Stimulated activated CD8-positive, alpha-beta memory T cell treated with anti-CD3 and anti-CD28 coated beads, Interleukin-4, amount 100 ng/mL, for 4 hours (primary cell): ENCODE measurements at places on chromosomes 13 and 19.
A peak's percentile ranks its signal among the peaks of the same experiment; 100 is the strongest.

- DNase-seq: no peak
These were observed 422 bp upstream of the ZNF575 start for GRCh38 chr19:43532571-43532961.

GRCh38 chr13:43305416-43305815, 282.0 kb downstream of the DNAJC15 start:
- DNase-seq: no peak

GRCh38 chr19:6047256-6047655, 63.0 kb downstream of the RFX2 start:
- no peak for DNase-seq

DNA sequence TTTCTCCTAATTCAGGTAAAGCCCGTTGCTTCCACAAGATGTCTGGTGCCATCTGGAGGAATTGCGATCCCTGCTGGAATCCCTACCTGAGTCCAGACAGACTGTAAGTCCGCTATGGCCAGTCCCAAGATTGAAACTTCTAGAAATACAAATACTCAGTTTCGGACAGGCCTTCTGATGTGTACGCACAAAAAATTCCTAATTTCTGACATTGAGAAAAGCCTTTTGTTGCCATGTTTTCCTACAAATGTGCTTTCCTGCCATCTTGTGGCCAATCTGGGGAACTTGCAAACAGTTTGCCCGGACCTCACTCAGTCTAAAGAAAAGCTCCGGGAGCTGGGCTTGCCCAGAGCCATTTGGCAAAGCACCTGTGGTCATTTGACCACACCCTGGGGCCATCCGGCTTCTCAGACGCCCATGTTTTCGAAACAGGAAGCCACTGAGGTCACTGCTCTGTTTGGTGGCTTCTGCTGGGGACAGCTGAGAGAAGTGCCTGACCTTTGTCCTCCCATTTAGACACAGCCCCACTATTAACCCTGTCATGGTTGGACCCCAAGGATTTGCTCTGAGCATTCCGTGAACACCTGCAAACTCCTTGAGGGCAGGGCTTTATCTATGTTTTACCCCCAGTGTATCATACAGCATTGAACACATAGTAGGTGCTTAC, 79.4 kb downstream of the SLC15A1 start:
- DNase-seq: peak; percentile 17

- no peak for DNase-seq
These were observed 1.8 kb downstream of the FXYD1 start for GRCh38 chr19:35140207-35140961.

- no peak for DNase-seq
These were observed 82.9 kb downstream of the POU4F1 start for GRCh38 chr13:78520425-78520824.

GRCh38 chr19:15015946-15016542, 33.2 kb upstream of the CASP14 start:
- no peak for DNase-seq

- no peak for DNase-seq
These were observed 24.9 kb upstream of the TPM4 start for GRCh38 chr19:16051254-16052025.

DNA sequence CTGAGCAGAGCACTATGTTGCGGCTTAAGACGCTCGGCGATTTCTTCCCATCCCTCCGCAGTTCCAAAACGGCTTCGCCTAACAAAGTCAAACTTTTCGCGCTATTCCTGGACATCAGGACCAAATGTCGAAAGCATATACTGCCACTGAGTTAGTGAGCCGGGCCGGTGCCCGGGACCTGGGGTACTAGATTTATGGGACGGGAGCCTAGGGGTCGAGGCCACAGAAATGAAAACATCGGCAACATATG, 699 bp downstream of the RCBTB2 start:
- DNase-seq: no peak

GRCh38 chr19:10636304-10636972, 11.1 kb downstream of the SLC44A2 start:
- no peak for DNase-seq

DNA sequence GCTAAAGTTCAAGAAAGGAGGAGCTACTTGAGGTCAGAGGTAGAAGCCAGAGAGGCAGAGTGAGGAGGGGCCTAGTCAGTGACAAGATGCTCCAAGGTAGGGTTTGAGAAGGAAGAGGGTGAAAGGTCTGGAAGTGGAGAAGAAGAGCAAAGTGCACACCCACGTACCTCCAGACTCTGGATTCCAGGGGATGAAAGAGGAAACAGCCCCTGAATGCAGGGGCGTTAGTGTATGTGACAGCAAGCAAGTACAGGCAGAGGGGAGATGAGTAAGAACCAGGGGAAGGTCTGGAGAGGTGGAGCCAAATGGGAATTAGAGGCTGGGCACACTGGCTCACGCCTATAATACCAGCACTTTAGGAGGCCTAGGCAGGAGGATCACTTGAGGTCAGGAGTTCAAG, 8.7 kb downstream of the RPS28 start:
- DNase-seq: no peak

- no peak for DNase-seq
These were observed 45.0 kb downstream of the LACC1 start for GRCh38 chr13:43924549-43925245.

DNA sequence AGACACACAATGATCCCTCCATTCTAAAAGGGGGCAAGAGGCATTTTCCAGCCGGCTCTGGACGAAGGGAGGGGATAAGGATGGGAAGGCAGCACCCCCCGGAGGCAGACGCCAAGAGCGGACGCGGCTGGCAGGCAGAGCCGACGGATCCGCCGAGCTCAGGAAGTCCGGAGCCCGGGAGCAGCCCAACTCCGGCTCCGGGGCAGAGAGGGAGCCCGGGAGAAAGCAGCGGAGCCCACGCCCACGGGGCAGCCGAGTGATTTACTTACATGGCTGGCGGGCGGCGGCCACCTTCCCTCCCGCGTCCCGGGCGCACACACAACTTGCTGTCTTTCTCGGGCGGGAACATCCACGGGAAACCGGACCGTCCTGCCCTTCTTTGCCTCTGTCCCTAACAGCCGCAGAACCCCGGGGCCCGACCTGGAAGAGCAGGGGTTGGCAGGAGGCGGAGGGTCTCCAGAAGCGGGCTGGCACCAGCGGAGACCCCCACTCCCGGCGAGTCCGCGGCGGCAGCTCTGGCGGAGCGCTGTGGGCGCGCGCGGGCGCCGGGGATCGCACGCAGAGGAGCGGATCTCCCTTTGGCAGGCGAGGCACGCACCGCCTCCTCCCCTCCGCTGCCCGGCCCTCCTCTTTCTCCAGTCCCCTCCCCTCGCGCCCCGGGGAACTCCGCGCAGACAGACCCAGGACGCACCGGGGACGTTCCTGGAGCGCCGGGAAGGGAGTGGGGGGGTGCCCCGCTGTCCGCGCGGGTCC, at the start of gene LHFPL6:
TSS of gene LHFPL6 (minus strand) at position 580 of the 753 bp plus-strand sequence.
- DNase-seq: no peak

GRCh38 chr19:39842693-39843435, 3.3 kb downstream of the FBL start:
- no peak for DNase-seq

DNA sequence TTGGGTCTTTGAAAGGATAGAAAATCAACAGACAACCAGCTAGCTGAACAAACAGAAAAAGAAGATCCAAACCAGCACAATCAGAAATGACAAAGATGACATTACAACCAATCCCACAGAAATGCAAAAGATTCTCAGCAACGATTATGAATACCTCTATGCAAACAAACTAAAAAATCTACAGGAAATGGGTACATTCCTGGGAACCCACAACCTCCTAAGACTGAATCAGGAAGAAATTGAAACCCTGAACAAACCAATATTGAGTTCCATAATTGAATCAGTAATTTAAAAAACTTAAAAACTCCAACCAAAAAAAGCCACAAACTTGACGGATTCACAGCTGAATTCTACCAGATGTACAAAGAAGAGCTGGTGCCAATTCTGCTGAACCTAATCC, 20.9 kb upstream of the C1QTNF9B start:
- DNase-seq: no peak

- DNase-seq: no peak
These were observed 23.1 kb upstream of the KLF5 start for GRCh38 chr13:73035660-73036059.

DNA sequence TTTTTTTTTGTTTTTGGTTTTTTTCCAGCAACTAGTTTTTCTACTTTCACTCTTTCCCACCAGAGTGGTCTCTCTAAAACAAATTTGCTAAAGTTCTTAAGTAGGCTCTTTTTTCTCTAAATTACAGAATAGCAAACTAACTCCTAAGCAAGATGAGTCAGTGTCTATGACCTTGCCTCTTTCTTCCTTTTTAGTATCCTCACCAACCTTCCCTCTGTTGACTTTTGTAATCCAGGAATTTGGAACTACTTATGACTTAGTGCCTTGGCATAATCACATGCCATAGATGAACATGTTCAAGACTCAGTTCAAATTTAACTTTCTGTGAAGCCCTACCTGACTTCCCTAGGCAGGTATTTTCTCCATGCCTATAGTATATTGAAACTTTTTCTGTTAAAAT, 32.3 kb upstream of the AKAP11 start:
- DNase-seq: no peak

GRCh38 chr13:86445206-86445605, 646.0 kb upstream of the SLITRK6 start:
- DNase-seq: no peak

DNA sequence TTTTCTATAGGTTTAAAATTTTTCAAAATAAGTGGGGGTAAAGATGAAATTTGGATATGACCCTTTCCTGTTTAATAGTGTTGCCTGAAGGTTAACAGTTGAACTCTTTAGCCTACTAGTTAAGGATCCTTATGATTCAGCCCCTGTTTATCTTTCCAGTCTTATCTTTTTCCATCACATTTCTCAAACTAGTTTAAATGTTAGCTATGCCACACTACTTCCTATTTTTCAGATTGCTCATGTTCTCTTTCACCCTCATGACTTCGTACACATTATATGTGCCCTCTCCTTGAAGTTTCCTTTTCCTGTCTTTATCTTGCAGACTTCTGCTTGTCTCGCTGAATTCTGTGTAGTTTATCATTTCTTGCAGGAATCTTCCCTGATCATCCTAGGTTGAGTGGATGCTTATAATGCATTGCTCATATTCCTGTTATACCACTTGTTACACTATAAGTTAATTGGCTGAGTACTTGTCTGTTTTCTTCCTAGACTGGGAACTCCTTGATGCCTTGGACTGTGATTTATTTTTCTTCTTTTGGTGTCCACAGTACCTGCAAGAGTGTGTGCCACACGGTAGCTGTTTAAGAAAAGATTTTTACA, 86.7 kb downstream of the FNDC3A start:
- no peak for DNase-seq

- DNase-seq: no peak
These were observed 18.5 kb upstream of the MISP start for GRCh38 chr19:732148-733069.

- no peak for DNase-seq
These were observed 87.1 kb downstream of the ZNF486 start for GRCh38 chr19:20254121-20254520.
